ENCODE measurements at places on chromosomes 1 and 21. TPM values are rescaled to one million over a fixed set of nuclear protein-coding genes. Genes with fewer than 3 reads are reported as not detected.

- no peak for DNase-seq
Measured at GRCh38 chr1:184992271-184992670, 18.0 kb upstream of the NIBAN1 start.

- no peak for DNase-seq
Measured at GRCh38 chr1:215226757-215227156, 144.2 kb downstream of the KCNK2 start.

The TSHB gene
- total RNA-seq, result not detected

The DNAI4 gene
- total RNA-seq, result 5.1 TPM

DNA sequence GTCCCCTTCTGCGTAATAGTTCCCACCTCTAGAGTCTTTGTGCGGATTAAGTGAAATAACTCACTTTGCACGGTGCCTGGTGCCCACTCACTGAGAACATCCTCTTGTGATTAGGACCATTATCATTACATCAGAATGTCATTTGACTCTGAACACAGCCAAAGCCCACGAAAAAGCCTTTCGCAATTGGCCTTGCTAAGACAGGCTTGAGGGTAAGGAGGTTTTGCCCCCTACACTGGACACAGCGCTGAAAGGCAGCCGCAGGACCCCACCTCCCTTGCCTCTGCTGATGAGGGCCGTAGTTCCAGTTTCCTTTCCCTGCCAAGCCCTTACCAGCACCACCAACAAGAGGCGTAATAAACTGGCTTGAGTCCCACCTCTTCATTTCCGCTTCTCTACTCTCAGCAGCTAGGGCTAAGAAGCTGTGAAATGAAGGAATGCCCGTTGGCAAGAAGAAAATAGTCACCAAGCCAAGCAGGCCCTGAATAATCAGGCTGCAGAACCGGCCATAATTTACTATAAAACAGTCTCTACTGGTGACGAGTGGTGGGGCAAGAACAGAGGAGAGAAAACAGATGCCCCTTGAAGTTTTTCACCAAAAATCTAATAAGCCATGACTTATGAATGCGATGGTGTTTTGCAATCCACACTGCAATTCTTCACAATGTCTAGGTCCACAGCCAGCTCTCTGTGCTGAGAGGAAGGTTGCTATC lies 53.1 kb downstream of the SH3GLB1 start:
- no peak for DNase-seq

The SPRR5 gene
- not detected for total RNA-seq

The LMX1A gene
- not detected for total RNA-seq

DNA sequence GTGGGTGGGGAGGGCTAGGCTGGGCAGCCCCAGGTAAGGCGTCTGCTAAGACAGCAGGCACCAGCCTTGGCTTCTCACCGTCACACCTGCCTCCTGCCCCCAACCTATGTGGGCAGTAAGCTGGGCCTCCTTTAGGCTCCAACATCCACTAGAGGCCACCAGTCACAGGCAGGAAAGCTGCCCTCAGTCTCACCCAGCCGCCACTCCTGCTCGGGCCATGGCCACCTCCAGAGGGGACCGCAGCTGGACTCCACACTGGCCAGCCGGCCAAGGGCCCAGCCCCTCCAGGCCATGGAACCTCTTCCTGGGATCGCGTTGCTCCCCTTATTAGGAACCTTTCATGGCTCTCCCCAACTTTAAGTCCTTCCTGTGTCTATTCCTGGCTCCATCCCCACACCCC lies 74.5 kb downstream of the MRPL37 start:
- no peak for DNase-seq

The UTS2 gene
- not detected for total RNA-seq

The CTTNBP2NL gene
- 6.4 TPM for total RNA-seq

- no peak for DNase-seq
Measured at GRCh38 chr1:6510493-6510892, 19.0 kb upstream of the PLEKHG5 start.

DNA sequence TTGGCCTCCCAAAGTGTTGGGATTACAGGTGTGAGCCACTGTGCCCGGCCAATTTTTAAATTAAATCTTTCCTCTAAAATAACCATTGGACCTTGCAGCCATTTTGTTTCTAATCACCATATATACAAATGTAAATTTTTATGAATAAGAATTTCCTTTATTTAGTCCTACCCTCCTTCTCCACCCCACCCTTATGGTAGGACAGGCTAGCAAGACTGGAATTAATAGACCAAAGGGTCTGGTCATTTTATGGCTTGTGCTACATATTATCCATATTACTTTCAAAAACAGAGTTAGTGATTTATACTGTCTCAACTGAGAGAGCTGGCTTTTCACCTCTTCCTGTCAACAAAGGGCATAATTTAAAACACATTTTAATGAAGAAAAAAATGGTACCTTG lies 26.5 kb downstream of the L1TD1 start:
- no peak for DNase-seq

The TMPRSS3 gene
- total RNA-seq, result 0.25 TPM

DNA sequence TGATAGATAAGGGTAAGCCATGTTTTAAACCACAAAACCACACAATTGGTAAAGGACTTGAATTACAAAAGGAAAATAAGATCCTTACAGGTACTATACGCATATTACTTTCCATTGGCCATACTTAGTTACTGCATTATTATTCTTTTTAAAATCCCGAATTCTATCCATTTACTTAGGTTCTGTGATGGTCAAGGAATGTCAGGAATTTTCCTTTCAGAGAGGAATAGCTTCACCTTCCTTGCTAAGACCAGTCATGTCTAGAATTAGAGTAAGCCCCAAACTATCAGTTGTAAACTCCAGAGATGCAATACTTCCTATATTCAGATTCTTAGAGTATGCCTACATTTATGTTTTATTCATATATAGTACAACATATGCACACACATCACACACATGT lies 13.7 kb downstream of the EFCAB7 start:
- no peak for DNase-seq

DNA sequence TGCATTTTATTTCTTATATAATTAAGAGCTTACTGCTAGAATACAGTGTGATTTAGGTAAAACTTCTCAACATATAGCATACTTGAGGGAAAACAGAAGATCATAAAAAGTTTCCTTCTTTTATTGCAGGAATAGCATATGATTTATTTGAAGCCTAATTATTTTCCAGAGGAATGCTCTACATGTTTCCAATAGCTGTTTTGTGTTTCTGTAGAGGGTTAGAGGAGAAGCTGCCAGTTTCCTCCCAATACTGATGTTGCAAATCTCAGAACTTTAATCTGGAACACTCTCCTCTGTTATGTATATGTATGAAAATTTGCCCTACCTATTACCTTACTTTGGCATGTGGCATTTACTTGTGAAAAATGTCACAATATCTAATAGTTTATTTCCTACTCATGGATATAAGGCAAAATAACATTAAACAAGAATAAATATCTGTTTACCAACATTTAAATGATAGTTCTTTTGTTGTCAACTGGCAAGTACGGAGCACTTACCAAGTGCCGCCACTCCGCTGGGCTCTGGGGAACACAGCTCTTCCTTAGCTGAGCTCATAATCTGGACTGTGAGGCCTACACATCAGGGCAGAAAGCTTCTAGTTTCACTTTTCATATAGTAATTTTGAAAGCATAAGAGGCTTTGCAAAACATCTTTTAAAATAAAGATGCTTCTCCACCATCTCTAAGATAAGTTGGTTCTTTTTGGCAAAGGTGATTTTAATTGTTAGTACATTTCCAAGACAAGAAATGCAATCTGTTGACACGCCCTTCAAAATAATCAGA lies 239.8 kb upstream of the C1orf105 start:
- DNase-seq, result peak; percentile 71

GRCh38 chr1:178093494-178093950 lies 382 bp upstream of the RASAL2 start:
- DNase-seq, result peak; percentile 98

DNA sequence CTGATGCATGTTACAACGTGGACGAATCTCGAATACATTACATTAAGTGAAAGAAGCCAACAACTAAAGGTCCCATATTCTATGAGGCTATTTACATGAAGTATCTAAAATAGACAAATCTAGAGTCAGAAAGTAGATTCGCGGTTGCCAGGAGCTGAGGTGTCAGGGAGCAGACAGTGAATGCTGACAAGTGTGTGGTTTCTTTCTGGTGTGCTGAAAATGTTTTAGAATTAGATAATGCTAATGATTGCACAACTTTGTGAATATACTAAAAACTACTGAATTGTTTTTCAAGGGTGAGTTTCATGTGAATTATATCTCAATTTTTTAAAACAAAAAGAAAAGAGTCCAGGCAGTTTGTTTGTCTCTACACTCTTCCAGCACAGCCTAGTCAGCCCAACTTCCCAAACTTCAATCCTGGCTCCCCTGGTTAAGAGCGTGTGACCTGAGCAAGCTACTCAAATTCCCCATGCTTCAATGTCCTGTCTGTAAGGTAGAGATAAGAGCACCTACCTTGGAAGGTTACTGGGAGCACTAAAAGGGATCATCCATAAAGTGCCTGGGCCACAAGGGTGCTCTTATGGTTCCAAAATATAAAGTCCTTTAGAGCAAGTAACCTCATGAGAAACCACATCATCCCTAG lies 20.9 kb downstream of the HLCS start:
- DNase-seq, result peak; percentile 72

- DNase-seq, result no peak
Measured at GRCh38 chr1:36835017-36835695, 199.2 kb downstream of the GRIK3 start.

GRCh38 chr1:94020764-94021579 lies 100.0 kb downstream of the ABCA4 start:
- DNase-seq, result peak; percentile 98

The LYPD8 gene
- total RNA-seq, result not detected

GRCh38 chr1:227654858-227655752 lies 80.0 kb downstream of the JMJD4 start:
- DNase-seq, result no peak

The XCL2 gene
- not detected for total RNA-seq

The PRR9 gene
- not detected for total RNA-seq

The RGS5 gene
- total RNA-seq, result 361 TPM

GRCh38 chr1:22794647-22795365 lies 84.2 kb downstream of the EPHB2 start:
- DNase-seq, result no peak

The FMN2 gene
- 0.42 TPM for total RNA-seq

The CITED4 gene
- total RNA-seq, result 92.7 TPM

DNA sequence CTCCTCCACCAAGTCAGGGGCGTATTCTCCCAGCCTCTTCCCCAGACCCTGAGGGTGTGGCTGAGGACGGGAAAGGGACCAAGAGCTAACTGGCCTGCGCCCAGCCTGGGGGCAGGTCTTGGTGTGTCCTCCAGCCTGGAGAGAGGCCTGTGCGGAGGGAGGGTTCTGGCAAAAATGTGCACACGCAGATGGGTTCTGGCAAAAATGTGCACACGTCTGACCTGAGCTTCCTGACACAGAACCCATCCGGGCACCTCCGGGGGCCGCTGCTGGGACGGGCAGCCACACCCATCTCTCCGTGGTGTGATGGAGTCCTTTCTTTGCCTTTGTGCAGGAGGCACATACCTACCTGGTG lies 23.1 kb upstream of the PKP1 start:
- DNase-seq, result peak; percentile 6

The IVL gene
- total RNA-seq, result not detected

GRCh38 chr1:19353596-19353995 lies 41.5 kb downstream of the SLC66A1 start:
- no peak for DNase-seq

The NBPF6 gene
- total RNA-seq, result not detected

DNA sequence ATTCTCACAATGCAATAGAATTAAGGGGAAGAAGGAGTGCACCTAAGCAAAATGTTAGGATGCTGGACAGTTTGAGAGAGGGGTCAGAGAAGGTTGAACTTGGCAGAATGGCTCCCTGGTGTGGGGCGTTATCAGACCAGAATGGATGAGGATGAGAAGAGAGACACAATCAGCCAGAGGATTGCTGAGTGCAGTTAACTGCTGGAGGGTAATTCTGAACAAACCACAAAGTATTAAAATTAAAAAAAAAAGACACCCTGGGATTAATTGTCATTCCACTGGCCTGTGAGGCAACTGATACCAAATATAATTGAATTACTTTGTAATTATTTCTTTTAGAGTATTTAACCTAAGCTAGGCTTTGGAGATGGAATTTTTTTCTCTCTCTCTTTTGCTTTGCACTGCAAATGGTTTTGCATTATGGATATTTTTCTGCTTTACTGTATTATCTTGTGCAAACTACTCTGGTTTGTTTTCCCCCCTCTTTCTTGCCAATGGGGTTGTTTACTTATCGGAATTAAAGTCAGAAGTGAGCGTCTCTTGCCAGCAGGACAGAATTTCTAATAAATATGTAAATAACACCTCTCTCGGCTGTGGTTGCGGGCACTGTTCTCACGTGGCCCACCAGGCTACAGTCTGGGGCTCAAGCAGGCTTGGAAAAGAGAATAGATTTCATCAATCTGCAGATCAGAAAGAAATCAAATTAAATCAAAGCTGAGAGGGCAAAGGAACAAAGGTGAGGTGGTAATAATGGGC lies 572.9 kb upstream of the CAMK1G start:
- DNase-seq, result no peak

DNA sequence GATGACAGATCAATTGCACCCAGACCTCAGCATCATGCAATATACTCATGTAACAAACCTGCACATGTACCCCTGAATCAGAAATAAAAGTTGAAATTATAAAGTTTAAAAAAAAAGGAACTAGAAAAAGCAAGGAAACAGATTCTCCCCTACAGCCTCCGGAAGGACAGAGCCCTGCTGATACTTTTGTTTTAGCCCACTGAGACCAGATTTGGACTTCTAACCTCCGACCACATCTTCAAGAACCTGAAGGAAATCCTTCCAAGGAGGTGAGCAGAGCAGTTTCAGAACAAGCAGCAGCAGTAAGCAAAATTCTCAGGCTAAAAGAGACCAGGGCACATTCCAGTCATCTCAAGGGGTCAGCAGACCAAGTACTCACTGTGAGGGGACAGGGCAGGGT lies 54.5 kb downstream of the TM2D1 start:
- no peak for DNase-seq

The LCE1C gene
- total RNA-seq, result not detected

DNA sequence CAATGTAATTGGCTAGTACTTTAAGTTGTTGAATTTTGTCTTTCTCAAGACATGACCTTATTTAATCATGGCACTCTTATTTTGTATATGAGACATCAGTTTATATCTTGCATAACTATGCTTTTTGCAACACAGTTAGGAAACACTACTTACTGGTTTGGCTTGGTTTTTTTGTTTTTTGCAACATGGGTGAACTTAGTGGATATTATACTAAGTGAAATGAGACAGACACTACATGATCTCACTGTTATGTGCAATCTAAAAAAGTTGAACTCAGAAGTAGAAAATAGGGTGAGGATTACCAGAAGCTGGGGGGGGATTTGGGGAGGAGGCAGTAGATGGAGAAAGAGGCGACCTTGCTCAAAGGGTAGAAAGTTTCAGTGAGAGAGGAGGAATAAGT lies 132.1 kb downstream of the PLA2G4A start:
- peak; percentile 55 for DNase-seq

GRCh38 chr1:192555399-192555798 lies 20.2 kb upstream of the RGS1 start:
- DNase-seq, result no peak

DNA sequence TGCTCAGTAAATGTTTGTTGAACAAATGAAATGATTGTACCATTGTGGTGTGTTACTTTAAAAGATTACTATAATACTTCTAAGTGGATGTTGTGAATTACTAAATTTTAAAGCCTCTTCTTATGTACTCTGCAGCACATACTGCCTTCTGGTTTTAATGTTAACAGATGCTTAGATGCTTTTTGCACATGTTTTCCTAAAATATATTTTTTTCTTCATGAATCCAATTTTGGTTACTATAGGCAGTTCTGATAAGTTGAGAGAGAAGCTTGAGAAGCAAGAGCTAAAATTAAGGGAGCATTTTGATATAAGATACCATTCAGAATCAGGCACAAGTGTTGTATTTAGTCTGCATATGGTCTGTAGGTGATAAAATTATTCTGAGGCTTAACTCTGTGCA lies 21.3 kb downstream of the CTTNBP2NL start:
- DNase-seq, result no peak

The C1QTNF12 gene
- not detected for total RNA-seq
